ENCODE measurements at places on chromosomes 16 and 17.

DNA sequence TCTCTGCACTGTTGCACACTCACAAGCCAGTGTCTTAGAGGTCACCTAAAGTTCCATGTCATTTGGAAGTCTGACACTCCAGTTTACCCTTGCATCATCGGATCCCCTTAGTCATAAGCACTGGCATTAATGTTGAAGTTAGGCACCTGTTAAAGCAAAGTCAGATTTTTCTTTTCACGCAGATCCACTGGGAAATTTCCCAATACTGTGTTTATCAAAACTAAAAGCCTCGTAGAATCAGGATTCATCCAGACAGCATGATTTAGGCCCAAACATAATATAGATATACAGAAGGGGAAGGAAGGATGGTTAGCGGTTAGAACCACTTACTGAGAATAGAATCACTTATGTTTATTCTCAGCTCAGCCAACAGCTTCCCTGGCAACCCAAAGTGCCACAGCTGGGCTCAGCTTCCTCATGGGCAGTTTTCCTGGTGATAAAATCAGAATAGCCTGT, 30.1 kb upstream of the HAPSTR1 start:
- no peak for DNase-seq

GRCh38 chr17:7560172-7561027, 1.3 kb upstream of the SENP3 start:
- DNase-seq, result peak; percentile 70

DNA sequence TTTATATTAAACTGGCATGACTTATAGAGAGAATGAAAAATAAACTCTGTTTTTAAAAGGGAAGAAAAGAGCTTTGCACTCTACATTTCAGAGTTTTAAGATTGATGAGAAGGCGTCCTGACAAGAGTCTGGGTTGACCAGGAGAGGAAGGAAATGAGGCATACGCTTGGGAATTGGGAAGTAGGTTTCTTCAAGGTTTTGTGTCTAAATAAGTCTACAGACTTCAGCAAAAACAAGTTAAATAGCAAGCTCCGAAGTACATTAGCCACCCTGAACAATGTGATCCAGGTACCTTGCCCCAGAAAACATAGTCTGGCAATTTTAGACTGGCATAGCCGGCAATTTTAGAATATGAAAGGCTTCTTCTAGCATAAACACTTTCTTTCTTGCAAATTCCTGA, 28.5 kb upstream of the CCDC182 start:
- no peak for DNase-seq

DNA sequence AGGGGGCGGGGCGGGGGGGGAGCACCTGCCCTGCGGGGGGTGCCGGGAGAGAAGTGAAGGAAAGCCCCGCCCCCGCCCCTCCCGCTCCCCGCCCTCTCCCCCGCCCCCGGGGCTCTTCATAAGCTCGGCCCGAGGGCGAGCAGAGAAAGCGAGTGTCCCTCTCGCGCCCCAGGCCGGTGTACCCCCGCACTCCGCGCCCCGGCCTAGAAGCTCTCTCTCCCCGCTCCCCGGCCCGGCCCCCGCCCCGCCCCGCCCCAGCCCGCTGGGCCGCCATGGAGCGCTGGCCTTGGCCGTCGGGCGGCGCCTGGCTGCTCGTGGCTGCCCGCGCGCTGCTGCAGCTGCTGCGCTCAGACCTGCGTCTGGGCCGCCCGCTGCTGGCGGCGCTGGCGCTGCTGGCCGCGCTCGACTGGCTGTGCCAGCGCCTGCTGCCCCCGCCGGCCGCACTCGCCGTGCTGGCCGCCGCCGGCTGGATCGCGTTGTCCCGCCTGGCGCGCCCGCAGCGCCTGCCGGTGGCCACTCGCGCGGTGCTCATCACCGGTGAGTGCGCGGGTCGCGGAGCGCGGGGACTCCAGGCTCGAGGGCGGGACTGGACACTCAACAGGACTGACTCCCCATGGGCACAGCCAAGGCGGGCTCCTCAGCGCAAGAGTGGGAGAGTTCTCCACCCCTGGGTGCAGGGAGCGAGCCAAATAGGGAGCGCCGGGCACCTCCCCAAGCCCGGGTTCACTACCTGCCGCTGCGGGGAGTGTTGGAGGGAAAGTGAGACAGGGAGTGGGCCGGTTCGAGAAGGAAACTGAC, at the start of gene HSD11B2:
Gene HSD11B2, plus strand, starts transcription at position 145 of the 798 bp plus-strand sequence. Its CDS starts 128 bp downstream, at position 273.
- DNase-seq, result peak; percentile 31

GRCh38 chr17:47279062-47279801, 25.6 kb downstream of the ITGB3 start:
- no peak for DNase-seq

GRCh38 chr16:5709889-5710288, 612.3 kb upstream of the EEF2KMT start:
- DNase-seq, result no peak

GRCh38 chr17:79049821-79050220, 24.8 kb upstream of the ENGASE start:
- DNase-seq, result no peak

GRCh38 chr17:40699853-40700252, 3.7 kb downstream of the KRT24 start:
- no peak for DNase-seq

DNA sequence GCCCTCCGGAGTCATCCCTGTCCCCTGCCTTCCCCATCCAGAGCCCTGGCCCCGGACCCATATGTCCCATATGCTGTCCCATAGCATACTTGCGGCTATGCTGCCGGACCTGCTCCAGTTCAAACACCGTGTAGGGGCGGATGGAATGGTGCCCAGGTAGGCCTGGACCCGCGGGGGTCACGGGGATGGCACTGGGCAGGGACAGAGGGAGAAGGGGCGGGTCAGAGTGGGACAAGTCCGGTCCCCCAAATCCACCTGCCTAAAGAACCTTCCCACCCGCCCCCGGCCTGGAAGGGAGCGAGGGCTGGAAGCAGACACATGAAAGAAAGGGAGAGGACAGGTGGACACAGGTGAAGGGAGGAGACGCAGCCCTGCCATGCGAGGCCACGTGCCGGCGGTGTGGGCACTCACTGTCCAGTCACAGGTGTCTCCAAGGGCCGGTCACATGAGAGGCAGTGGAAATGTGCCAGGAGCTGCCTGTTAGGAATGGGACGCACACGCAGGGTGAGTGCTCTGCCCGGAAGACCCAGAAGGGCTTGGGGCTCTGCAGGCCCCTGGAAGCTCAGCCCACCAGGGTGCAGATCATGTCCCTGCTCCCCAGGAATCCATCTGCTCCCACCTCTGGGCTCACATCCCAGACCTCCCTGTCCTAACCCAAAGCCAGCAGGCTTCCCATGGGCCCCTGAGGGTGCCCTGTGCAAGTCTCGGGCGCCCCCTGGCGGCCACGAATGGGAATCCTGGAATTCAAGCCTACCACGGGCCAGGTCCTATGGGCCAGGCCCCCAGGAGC, 14.0 kb downstream of the UBALD2 start:
- DNase-seq, result peak; percentile 86

DNA sequence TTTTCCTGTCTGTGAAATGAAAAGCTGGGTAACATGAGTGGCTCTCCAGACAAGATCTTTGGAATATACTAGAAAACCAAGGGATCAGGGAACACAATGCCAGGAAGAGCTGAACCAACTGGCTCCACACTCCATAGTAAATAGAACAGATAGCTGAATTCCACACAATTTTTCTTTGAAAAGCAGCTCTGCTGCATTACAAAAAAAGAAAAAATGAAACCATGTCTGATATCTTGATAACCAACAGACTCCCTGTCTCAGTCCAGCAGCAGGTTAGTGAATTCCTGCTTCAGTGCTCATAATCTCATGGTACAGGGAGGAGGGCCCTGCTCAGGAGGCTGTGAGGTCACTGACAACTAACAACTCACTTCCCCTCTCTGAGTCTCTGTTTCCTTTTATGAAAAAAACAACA, 97.1 kb downstream of the CDH11 start:
- no peak for DNase-seq

GRCh38 chr17:80943346-80944145, 48.1 kb upstream of the CHMP6 start:
- DNase-seq, result no peak

DNA sequence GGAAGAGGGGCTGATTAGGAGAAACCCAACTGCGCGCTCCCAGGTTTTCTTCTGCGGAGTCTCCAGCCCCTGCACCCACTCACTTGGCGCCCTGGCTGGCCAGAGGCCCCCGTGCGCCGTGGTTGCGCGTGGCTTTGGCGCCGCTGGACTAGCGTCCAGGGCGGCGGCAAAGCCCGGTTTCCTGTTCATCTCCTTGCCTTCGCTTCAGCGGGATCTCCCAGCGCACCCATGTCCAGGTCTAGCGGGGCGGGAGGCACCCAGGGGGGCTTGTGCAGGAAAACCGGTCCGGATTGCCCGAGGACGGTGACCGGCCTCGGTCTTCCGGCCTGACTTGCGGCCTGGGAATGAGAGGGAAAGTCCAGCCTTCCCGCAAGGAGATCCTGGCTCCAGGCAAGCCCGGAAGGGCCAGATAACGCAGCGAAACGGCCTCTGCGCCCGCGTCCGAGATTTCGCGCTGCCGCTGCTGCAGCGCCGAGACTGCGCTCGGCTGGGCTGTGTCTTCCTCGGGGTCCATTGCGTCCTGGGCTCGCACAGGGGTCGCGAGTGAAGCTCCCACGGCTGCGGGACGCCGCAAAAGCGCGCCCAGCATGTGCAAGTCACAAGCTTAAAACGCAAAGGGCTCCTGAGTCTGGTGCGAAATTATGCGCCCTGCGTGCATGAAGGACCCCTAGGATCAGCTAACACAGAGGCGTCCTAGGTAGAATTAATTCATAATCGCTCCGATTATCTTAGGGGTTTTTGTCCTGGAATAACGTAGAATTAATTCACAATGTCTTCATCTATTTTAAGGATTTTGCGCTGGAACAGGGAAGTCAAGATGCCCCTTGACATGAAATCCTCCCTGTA, 5.7 kb downstream of the FOXF1 start:
- no peak for DNase-seq

- no peak for DNase-seq
Observed at GRCh38 chr17:59811209-59811608, 81.5 kb downstream of the TUBD1 start.

- no peak for DNase-seq
Observed at GRCh38 chr17:524406-524950, 171.9 kb upstream of the RPH3AL start.

DNA sequence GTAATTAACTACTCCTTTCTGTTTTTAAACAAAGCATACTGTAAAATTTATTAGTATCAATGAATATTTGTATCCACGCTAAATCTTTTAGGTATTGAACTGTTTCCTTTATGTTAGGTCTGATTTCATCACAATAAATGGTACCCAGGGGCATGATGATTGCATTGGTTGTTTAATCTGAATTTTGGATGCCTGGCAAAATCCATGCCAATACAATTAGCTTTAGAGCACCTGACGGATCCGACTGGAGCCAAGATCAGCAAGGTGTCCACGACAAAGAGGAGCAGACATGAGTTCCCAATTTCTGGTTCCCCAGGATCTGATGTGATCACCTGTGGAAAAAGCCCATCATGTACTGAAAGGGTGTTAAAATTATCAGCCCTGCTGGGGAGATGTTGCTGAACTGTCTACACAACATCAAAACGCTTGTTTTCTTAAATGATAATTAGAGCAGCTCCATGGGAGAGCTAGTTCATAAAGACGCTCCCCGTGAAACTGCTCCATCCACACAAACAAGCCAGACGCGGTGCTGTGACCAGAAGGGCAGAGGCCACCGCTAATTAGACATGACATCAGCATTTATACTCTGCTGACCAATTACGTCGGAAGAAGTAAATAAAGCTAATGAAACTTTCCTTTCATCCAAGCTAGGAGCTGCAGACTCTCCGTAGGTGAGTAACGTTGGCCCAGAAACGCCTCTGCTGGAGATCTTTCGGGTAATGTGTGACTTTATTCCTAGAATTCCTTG, 151.7 kb downstream of the CPPED1 start:
- DNase-seq, result no peak

GRCh38 chr17:45146166-45146565, 2.1 kb upstream of the HEXIM1 start:
- DNase-seq, result no peak

GRCh38 chr17:70520447-70520846, 351.1 kb downstream of the KCNJ2 start:
- DNase-seq, result no peak

DNA sequence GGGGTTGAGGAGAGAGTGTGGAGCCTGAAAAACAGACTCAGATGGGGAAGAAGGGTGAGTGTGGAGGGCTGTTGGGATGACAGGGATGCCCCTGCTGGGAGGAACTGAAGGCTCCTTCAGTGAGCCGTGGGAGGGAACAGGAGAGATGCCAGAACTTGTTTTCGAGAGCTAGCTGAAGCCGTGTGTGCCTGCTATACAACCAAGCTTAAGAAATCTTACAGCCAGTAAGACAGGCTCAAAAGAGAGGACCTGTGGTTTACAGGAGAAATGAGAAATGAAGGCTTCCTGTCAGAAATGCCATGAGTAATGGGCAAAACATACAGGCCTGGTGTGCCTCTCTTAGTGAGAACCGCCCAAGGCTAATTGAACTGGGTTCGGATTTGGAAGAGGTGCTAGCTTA, 99.6 kb downstream of the SPACA3 start:
- DNase-seq, result no peak

DNA sequence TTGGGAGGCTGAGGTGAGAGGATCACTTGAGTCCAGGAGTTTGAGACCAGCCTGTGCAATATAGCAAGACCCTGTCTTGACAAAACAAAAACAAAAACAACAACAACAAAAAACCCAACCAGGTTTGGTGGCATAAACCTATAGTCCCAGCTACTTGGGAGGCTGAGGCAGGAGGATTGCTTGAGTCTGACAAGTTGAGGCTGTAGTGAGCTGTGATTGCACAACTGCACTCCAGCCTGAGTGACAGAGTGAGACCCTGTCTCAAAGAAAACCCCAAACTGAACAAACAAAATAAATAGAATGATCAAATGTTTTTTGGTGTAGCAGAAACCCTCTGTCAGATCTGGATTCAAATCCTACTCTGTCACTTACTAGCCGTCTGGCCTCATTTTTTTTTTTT, 16.0 kb upstream of the SYT17 start:
- DNase-seq, result no peak

DNA sequence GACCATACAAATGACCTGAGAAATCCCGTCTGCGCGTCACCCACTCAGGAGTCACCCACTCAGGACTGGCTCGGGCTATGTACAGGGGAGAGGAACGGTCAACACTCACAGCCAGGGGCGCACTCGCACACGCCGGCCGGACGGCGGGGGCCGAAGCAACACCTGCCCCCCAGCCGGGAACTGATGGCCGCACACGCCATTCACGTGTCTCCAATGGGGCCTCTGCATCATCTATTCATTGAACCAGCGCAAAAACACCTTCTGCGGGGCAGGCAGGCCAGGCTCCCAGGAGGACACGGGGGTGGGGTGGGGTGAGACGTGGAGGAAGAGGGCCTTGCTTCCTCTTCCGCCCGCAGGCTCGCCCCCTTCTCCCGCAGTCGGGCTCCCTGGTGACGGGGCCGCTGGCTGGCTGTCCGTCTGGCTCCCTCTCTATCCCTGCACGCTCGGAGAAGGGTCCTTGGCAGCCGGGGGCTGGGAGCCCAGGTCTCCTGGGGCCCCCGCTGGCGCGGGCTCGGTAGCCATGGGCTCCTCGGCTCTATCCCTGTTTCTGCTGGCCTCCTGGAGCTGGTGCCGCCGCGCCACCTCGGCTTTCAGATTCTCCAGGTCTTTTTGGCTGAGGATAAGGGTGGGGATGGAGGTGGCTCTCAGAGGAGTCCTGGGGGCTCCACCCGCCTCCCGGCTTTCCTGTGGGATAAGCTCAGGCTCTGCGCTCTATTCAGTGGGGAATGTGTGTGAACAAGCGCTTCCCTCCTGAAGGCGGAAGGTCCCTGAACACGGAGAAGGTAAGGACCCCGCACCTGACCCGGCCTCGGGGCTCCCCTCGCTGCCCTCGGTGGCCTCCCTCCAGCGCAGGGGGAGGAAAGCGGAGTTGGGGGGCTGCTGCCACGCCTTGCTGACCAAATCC, 21.1 kb downstream of the CLUH start:
- no peak for DNase-seq

All from activated naive CD4-positive, alpha-beta T cell treated with Interleukin-2 at 50 U/mL for 16 hours (primary cell).